ENCODE measurements at places on chromosomes 12 and 14.

GRCh38 chr12:6292606-6293005 lies 17.9 kb upstream of the PLEKHG6 start:
- DNase-seq = no peak

- no peak for DNase-seq
Observed at GRCh38 chr12:2642896-2643425, 151.8 kb upstream of the FKBP4 start.

DNA sequence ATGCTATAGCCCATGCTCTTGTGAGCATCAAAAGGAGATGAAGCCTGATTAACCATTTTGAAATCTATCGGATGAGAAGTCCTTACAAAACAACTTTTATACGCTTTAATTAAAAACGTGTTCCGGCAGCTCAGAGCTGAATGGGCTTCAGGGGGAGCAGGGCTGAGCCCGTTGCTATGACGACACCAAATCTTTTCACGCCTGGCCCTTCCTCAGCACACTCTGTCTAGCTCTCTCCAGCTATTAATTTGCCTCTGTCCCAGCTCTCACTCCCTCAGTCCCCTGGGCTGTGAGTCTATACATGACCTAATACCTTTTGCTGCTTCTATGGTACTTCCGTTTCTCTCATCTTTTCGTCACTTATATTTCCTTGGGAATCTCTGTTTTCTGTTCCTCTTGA lies 15.8 kb downstream of the FOXA1 start:
- no peak for DNase-seq

DNA sequence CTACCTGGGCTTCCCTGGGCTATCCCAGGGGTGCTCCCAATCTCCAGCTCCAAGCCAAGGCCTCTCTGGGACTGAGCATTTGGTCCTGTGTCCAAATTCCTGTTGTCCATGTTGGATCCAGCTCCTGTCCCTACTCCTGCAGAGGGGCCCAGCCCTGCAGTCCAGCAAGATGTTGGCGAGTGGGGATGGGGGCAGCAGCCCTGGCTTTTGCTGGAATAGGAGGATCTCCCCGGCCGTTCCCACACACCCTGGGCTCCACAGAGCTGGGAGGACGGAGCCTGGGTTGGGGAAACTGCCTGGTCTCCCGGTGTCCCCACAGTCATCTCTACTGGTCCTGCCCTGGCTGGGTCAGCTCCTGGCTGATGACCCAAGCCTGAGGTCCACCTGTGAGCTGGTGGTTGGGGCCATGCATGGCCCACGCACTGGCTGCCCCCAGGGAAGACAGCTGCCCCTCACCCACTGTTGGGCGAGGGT lies 219.6 kb upstream of the C14orf180 start:
- DNase-seq = no peak

DNA sequence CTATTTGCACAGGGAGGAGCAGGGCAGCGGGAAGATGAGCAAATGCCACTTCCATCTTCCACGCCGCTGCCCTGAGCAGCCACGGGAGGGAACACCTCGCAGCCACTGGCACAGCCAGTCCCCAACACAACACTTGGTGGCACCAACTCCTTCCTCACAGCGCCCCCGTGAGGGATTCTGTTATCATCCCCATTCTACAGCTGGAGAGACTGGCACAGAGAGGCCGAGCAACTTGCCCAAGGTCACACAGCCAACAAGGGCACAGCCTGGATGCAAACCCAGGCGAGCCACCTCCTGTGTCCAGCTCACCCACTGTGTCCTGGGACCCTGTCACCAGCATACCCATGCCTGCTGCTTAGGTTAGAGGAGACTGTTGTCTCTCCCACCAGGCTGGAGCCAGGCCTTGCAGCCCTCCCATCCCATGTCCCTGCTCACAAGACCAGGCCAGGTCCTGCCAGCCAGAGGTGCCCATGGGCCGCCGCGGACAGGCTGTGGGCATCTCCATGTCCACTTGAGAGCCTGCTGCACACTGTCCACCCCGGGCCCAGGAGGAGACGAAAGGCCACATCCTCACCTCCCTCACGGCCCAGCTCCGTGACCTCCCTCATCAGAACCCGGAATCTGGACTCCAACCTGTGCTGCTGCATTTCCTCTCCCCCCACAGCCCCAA lies 57.0 kb downstream of the NCOR2 start:
- peak; percentile 50 for DNase-seq

Measured in caudate nucleus (tissue), 63 donors.